Articular chondrocyte of knee joint (primary cell): ENCODE measurements at places on chromosomes 13 and 19. TPM values are rescaled to one million over a fixed set of nuclear protein-coding genes. Genes with fewer than 3 reads are reported as not detected.

The IFNL1 gene
- total RNA-seq: not detected in 2 replicates

The HAUS8 gene
- total RNA-seq: 2.4 and 3.1 TPM in 2 replicates

The MEIOSIN gene
- not detected in 2 replicates for total RNA-seq

The SMIM44 gene
- total RNA-seq: not detected in 2 replicates

The DCT gene
- 0.13 and 0.54 TPM in 2 replicates for total RNA-seq

The FARP1 gene
- total RNA-seq: 52.0 and 63.4 TPM in 2 replicates

The GIPR gene
- total RNA-seq: 1.3 and 1.4 TPM in 2 replicates

The FFAR2 gene
- total RNA-seq: not detected in 2 replicates

The TMEM150B gene
- not detected in 2 replicates for total RNA-seq

The TNNI3 gene
- not detected in 2 replicates for total RNA-seq

The ZNF44 gene
- total RNA-seq: 13.3 and 13.5 TPM in 2 replicates

The ZNF835 gene
- total RNA-seq: 0.39 and 1.7 TPM in 2 replicates

The TSSK6 gene
- total RNA-seq: 1.1 and 1.2 TPM in 2 replicates

The N4BP2L1 gene
- total RNA-seq: 10.6 TPM in 2 replicates

The ZNF578 gene
- 4.6 and 9.8 TPM in 2 replicates for total RNA-seq

The CCNA1 gene
- total RNA-seq: 0.13 and 0.22 TPM in 2 replicates

The SHISA7 gene
- total RNA-seq: not detected in 2 replicates

The DMAC2 gene
- 28.6 and 29.4 TPM in 2 replicates for total RNA-seq

The PRR12 gene
- total RNA-seq: 2.8 and 6.1 TPM in 2 replicates

The ZNF816 gene
- 7.7 and 12.8 TPM in 2 replicates for total RNA-seq

The CEACAM16 gene
- not detected in 2 replicates for total RNA-seq

The CD33 gene
- total RNA-seq: not detected in 2 replicates

The SKA3 gene
- total RNA-seq: 15.4 and 20.2 TPM in 2 replicates

The BRME1 gene
- total RNA-seq: 0.54 and 0.65 TPM in 2 replicates
